ENCODE measurements at places on chromosomes 1 and 21.

DNA sequence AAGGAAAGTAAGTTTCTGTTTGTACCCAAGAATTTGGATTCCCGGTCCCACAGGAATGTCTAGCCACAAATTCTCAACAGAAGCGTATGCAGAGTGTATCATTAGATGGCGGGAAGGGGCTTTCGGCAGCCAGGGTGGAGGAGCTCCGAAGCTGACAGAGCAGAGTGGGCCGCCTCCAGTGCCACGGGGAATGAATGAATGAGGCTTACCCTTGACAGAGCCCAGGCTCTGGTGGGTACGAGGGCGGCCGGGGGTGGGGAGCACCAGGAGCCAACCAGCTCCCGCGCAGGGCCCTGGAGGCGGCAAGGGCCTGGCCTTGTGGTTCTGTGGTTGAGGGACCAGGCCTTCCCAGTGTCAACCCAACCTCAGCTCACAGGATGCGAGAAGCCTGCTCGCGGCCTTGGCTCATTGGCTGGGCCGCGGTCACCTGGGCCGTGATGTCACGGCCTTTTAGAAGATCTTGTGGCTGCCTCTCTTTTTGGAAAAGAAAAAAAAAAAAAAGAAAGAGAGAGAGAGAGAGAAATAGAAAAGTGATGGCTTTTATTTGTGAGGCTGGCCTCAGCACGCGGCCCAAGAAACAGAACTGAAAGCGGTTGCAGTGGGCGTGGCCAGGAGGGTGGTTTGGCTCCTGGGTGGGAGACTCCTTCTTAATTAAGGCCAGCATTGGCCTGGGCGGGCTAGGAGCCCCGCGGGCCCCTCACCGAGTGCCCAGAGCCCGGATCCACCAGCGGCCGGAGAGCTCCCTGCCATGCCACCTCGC is 34.9 kb upstream of the RUNX3 start:
- peak; percentile 99 for DNase-seq

DNA sequence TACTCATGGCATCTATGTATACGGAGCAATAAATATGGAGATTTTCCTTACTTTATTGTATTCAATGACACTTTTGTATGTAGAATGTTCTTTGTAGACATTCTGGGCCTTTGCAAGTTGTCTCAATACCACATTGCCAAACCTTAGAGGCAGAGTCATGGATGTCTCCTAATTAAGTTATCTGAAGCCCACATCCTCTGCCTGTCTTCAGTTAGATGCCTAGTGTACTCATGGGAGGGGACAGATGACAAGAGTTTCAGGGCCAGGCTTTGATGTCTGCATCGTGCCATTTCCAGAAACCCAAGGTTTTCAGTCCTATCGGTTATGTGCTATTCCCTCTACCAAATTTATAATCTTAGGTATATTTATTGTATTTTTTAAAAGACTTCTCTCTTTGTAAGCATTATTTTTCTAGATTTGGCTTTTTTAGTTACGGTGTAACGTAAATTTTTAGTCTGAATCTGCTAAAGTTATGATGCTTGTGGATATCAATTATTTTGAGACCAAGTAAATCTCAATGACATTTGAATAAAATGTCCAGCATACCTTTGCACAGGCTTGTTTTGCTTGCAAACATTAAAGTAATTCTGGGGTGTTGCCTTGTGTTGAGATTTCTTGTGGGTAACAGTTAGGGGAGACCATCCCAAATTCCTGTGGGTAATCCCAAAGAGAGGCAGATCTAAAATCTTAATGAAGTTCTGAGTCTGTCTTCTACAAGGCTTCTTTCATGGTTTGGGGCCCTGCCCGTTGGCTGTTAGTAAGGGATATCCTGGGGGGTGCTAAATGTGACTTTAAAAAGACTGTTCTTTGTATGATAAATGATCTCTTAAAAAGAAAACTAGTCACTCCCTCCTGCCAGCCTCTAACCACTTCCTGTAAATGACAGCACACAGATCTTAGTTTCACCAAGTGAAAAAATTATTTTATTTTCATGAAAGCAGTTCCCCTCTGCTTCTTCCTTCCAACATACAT is 8.0 kb upstream of the MACF1 start:
- DNase-seq: peak; percentile 52

DNA sequence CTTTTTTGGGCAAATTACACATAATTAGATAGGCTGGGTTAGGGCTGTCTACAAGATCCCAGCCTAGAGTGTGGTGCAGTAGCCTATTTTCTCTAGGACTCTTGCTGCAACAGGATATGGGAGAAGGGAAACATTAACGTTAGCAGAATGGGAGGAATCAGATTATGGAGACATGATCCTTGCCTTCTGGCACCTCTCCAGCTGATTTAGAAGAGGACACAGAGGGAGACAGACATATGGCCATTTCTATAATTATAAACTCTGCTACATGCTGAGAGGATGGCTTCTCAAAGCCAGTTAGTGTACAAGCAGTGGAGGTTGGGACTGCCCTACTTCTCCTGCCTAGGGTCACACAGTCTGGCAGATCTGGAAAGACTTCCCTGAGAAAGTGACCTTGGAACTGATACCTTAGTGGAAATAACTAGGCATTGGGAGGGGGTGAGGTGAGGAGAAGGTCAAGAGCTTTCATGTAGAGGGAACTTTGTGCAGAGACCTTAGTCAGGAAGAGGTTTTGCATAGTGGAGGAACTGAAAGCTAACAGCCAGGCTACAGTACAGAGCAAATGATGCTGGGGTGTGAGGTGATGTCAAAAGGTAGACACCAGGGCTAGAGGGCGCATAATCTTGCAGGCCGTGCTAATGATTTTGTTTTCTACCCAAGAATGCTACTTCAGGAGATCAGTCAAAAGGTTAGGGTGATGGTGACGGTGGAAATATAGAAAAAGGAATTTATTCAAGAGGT is 1.2 kb upstream of the CD1D start:
- no peak for DNase-seq

- no peak for DNase-seq
Measured at GRCh38 chr1:64484651-64485050, 14.7 kb downstream of the CACHD1 start.

DNA sequence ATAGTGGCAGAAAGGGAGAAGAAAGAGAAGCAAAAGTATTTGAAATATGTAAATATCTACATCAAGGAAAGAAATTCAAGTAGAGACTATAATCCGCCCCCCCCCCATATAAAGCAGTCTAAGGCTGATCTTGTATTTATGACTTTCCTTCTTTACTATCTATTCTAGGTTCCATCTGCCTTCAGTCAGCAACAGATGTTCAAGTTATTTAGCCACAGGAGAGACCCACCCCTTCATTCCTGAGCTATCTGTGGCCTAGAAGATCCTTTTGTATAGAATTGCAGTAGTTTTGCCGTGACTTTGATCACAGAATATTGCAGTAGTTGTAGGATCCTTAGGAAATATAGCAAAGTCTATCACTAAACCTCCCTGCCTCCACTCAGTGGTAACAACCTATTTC is 10.7 kb upstream of the BSDC1 start:
- no peak for DNase-seq

DNA sequence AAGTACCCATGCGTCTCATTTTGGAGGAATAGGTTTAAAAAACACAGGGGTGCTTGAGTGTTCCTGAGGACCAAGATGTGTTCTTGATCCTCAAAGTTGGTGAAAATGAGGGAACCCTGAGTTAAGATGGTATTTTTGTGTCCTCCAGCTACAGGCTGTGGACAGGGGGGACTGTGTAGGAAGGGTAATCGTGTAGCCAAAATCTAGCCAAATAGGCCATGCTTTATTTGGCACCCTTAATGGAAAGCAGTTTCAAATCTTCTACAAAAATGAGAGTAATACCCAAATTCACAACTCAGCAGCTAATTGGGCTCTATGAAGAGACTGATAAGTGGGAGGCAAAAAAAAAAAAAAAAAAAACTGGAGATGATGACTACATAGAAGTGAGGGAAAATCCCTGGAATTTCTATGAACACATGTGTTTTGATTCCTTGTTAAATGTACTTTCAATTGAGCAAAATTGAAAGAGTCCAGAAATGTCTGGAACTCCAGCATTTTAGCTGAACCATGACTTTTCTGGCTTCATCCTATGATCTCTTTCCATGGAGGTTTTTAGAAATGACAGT is 470 bp downstream of the HSD11B1 start:
- no peak for DNase-seq
